ENCODE measurements at places on chromosomes 6 and 20.

DNA sequence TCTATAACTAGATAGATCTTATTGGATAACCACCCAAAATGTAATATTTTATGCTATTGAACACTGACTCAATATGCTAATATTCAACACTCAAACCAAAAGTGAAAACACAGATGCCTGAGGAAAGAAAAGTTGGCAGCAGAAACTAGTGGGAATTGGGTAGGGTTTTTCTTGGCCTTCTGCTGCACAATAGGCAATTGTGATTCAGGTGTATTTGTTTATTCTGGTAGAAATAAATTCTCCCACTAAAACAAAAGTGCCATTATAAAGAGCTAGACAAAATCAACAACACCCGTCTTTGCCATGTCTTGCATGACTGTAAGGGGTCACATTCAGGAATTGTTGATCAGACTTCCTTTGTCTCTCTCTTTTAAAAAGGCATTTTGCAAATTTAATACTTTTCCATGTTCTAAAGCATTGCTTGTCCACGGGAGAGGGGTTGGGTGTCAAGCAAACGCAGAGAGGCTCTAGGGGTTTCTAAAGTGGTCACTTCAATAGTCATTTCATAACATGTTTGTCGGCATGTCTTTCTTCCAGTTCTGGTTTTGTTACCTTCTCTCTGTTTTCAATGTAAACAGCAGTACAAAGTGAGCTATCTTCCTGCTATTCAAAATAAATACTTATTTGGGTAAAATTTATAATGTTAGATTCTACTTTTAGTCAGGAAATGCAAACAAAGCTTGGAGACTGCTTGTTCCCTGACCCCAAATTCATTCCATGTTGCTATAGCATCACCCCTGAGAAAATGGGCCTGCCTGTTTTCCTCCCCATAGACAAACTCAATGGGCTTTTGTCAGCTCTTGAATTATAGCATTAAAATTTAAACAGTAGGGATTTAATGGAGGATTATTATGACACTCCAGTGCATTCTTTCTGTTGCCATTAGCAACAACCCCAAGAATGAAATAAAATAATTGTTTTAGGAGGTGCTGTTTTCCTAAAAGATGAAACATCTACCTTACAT is 217.0 kb upstream of the CCN2 start:
- DNase-seq: no peak

DNA sequence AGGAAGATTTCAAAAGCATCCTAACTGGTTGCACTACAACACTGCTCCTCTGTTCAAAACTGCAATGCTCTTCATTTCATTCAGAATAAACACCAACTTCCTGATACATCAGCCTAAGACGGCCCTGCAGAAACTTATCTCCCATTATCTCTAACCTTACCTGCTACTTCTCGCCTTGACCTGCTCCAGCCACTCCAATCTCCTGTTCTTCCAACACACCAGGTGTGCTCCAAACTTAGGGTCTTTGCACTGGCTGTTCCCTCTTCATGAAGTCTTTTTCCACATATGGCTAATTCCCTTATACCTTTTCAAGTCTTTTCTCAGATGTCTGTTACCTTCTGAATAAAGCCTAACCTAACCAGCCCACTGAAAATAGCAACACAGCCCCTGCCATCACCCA is 32.1 kb downstream of the PHIP start:
- DNase-seq: no peak

DNA sequence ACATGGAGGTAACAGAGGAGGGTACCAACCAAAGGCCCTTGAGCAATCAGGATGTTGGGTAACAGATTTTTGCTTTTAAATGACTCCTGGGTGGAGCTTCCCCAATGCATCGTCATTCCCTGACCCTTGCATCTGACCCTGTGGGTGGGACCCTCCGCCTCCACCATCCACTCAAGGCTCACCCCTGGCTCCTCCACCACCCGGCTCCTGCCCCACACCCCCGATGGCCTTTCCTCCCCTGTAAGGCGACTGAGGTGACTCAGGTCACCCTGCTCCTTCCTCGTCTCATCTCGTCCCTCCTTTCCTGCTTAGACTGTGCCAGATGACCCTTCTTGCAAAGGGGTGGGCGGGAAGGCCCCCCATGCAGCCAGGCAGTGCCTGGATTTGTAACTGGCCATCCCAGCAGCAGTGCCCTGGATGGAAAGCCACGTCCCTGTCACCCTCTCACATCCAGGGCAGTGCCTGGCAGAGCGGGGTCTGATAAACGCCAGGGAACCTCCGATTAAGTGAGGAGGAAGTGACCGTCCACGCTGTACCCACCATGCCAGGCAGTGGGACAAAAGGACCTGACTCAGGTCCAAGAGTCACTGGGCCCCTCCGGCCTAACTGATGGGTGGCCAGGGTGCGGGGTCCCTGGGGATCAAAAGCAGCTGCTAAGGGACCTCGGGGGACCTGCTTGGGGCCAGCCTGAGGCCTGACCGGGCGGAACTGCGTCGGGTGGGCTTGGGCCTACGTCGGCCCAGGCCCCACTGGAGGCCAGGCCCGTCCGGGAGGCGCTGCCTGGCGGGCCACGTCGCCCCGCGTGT is 624 bp upstream of the NPEPL1 start:
- no peak for DNase-seq

- DNase-seq: no peak
These were observed 128.5 kb downstream of the ALDH8A1 start for GRCh38 chr6:134821397-134821796.

DNA sequence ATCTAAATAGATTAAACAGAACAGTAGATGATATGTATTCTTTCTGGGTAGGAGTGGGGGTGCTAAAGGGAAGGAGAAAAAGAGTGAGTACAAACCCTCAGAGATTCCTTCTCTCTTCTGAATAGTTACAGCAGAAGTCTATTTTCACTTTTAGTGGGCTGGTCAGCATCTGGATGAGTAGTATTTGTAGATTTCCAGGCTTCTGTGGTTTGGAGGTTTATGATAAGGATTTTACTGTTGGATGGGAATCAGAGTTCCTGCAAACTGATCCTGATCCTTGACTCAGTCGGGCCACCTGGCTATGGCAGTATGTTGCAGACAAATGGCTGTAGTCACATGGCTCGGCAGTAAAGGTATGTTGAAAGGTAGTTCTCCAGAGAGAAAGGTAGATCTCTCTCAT is 84.3 kb upstream of the IFNGR1 start:
- no peak for DNase-seq

- no peak for DNase-seq
These were observed 325.0 kb upstream of the AGPAT4 start for GRCh38 chr6:161598896-161599295.

DNA sequence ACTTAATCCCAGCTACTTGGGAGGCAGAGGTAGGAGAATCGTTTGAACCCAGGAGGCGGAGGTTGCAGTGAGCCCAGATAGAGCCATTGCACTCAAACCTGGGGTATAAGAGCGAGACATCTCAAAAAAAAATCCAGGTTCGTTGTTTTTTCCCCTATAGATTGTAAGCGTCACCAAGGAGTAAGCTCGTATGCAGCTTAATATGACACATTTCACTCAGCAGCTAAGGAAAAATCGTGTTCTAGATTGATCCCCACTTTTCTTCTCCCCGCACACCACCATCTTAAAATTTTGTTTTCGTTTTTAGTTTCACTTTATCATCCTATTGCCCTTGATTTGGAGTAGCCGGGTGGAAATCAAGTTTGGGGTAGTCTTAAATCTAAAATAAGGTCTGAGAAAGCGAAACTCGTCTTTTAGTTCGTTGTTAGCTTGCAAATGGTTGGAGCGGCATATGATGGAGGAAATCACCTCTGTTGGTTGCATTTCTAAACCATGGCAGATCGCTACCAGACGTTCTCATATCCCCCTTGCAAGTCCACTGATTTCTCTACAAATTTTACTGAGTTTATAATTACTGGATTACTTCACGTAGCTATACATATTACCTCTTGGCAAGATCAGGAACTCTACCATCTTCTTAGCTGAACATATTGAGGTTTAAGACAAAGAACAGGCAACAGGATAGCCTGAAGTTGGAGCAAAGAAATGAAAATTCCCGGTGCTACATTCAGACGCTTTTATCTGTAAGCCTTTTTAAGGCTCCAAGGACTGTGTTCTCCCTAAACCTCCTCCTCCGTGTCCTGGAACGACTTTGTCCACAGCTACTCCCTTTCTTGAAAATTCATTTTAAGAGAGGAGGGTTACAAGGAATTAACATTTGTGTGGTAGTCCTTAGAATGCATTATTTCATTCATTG is 91.1 kb upstream of the BTN3A2 start:
- DNase-seq: no peak

DNA sequence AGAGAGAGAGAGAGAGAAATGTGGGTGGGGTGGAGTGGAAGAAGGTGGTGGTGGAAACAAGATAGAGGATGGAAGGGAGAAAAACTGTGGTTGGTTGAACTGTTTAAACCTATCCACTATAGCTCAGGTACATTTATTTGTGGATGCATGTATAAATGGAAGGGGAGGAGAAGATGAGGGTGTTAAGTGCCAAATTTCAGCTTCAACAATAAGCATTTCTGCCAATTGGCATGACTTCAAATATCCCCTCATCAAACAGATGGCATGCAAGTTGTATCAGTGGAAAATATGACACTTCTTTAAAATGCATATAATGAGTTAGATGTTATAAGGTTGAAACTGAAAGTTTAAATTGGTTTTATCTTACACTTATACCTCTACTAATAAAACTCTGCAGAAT is 216.1 kb downstream of the LMBRD1 start:
- DNase-seq: no peak

GRCh38 chr6:81708113-81708699 is 44.3 kb downstream of the TENT5A start:
- no peak for DNase-seq

DNA sequence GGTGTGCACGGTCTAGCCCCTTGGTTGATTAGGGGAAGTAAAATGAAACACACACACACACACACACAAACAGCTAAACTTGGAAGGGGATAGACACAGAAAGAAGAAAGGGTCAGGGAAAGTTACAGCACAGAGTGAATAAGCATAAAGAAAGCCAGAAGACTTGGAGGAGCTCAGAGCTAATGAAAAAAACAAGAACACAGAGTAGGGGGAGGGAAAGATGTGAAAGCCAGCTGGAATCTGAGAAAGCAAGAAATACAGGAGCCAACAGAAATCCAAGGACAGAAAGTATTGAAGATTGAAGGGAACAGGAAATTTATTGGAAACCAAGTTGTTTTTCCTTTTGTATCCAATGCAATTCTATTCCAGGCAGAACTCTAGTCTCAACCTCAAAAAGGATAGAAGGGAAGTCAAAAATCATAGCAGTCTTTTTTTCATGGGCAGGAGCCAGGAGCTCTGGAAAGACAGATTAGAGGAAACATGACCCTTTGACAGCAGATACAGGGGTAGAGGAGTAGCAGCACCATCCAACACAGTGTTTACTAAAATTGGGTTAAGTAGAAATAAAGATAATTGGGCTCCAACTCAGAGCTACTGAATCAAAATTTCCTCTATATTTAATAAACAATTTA is 10.1 kb downstream of the HMGCLL1 start:
- DNase-seq: no peak

DNA sequence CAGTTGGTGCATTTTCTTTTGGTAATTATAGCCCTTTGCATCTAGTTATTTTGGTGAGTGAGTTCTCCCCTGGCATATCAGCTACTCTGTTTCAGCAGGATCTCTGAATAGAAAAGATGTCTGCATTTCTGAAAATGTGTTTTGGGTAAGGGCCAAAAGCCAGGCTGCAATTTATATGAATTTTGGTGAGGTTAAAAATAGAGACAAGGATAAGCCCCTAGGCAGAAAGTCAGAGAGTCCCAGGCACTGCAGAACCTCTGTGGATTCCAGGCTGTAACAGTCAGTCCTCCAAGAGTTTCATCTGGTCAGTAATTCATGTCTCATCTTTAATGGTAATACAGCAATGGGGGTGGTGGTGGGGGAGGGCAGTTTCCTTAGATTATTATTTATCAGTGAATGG is 53.0 kb downstream of the HDGFL1 start:
- no peak for DNase-seq

DNA sequence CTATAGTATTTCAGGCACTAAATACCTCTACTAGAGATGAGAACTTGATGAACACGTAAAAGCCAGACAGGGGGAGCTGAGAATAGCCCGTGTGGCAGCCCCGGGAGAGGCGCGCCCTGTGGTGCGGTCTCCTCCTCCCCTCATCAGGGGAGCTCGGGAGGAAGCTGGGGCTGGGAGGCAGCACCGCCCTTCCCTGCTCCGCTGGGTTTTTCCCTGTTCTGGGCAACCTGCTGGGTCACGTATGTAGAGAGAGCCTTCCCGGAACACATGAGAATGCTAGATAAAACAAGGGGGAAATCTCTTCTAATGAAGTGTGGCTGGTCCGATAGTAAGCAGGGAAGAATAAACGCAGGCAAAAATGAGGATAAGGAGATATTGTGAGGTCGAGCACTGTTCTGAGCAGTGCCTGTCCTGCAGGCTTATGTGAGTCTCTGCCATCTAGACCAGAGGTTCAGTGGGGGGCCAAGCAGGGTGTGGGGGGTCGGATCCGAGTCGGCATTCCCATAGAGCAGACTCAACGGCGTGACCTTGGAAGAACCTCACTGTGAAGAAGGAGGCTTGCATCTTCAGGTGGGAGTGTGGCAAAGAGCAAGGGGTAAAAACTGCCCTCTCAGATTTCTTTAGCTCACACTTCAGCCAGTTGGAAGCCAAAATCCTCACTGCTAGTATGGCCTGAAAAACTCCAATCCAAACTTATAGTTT is 13.4 kb upstream of the RPS6KA2 start:
- DNase-seq: no peak

DNA sequence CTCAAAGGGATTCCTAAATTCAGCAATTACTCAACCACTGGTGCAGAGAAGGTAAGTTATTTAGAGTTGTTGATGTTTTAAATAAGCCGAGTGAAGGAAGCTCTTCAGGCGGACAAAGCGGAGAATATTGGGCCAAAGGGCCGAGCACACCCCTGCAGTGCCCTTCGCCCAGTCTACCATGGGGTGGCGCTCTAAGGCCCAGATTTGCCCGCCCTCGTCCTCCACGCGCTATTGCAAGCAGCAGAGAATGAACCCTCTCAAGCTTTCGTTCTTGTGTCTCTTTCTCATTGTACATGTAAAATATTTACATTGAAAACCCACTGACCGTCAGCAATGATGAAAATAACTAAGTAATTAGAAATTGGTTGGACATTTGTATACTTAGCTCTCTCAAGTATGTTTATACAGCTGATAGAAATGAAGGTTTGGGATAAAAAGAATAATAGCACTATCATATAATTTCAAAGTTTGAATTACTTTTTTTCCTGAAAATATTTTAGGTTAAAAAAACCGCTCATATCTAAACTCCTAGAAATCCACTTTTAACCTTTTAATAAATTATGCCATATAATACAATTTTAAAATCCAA is 195.0 kb upstream of the CEP162 start:
- peak; percentile 84 for DNase-seq

DNA sequence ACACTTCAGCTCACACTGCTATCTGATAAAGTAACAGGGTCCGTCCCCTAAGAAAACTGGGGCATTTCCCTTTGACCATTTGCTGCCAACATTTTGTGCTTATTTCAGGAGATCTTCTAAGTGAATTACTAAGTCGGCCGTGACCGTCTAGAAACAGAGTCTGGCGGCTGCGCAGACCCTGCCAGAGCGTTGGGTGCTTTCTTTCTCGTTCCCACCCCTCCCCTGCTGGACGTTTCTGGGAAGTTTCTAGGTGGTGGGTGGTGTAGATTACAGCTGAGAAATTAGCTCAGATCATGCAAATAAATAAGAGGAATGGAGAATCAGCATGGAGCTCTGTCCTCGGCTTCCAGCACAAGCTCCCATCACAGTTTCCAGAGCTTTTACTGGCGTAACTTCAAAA is 128.1 kb downstream of the MYLK4 start:
- DNase-seq: no peak

- DNase-seq: no peak
These were observed 15.0 kb downstream of the C20orf173 start for GRCh38 chr20:35514371-35514932.
